ENCODE measurements at places on chromosomes 11 and 22. TPM values are rescaled to one million over a fixed set of nuclear protein-coding genes. Genes with fewer than 3 reads are reported as not detected.

- no peak for DNase-seq
These were observed 11.3 kb downstream of the PLAAT2 start for GRCh38 chr11:63551889-63552266.

DNA sequence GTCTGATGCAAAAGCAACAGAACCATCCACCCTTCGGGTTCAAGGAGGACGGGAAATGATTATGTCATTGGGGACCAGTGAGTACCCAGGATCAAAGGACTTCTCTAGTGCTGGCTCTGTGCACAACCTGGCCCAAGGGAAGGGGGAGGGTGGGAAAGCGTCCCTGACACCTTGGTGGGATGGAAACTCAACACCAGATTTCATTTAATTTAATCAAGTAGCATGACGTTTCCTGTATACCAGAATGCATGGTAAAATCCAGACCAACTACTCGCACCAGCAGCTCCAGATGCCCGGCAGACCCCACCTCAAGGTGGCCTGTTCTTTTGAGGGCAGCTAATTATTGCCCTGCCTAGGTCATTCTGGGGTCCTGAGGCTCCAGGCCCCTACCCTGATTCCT lies 385.1 kb downstream of the CADM1 start:
- DNase-seq, result no peak

- no peak for DNase-seq
These were observed 132.8 kb downstream of the SOX6 start for GRCh38 chr11:16223558-16223957.

GRCh38 chr11:15327786-15328231 lies 213.1 kb downstream of the INSC start:
- DNase-seq, result peak; percentile 29

The SEZ6L gene
- total RNA-seq, result 3.4 TPM

The LMNTD2 gene
- total RNA-seq, result 0.69 TPM

The DRICH1 gene
- total RNA-seq, result 0.39 TPM

Measured in skin of body (tissue), 3 donors.